ENCODE measurements at places on chromosomes 1 and 21. TPM values are rescaled to one million over a fixed set of nuclear protein-coding genes. Genes with fewer than 3 reads are reported as not detected.

DNA sequence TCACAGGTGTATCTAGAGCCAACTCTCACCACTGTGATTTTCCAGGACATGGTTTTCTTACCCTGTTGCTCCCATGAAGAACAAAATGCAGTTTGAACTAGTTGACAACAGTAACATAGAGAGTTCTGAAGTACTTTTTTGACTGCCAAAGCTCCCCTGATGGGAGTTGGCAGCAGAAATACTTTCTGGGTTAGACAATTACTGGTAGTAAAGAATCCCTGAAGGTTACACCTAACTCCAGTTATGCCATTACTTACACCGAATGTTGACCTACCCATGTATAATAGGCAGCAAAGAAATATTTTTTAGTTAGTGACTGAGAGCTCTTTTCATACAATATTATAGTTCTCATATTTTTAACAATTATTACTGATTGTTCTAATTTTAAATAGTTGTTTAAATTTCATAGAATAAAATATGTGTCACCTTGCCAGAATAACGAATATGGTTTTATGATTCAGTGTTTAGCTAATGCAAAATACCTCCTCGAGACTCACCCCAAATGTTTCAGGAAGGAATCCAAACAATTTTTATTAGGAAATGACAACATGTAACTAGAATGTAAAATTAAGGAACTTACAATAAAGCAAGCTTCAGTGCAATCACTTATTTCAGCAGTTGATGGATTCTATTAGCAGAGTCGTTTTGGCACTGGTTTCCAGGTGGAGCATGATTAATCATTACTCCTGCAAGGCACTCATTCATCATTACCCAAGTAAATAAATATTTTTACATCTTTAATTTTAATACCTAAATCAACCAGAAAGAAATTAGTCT is 237.6 kb downstream of the MRPL39 start:
- DNase-seq: no peak

Gene MAP10
- 2.2 TPM for total RNA-seq

DNA sequence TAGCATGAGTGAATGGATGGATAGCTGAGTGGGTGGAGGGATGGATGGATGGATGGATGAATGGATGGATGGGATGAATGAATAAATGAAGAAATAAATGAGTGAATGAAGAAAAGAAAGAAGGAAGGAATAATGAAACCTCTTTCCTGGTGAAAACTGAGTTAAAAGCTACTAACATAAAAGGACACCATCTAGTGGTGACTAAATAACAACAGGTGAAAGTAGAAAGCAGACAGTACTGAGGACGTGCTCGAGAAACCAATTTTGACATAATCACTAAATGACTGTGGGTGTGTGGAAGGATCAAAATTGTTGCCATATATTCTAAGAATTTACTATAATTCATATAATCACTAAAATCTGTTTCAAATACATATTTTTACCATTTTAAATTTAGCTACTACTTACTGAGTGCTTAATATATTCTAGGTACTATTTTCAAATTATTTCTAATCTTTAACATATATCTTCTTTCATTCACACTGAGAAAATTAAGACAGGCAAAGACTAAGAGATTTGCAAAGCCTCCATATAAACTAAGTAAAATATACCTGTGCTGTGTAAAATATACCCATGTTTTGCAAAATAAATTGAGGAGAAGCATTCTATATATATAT is 522.9 kb downstream of the LRRIQ3 start:
- DNase-seq: no peak

Gene KRTAP19-3
- total RNA-seq: not detected

- DNase-seq: no peak
Measured at GRCh38 chr1:25620211-25620610, 3.6 kb downstream of the MAN1C1 start.

Gene UHMK1
- total RNA-seq: 23.6 TPM

- no peak for DNase-seq
Measured at GRCh38 chr21:30793581-30794314, 19.3 kb downstream of the KRTAP8-1 start.

DNA sequence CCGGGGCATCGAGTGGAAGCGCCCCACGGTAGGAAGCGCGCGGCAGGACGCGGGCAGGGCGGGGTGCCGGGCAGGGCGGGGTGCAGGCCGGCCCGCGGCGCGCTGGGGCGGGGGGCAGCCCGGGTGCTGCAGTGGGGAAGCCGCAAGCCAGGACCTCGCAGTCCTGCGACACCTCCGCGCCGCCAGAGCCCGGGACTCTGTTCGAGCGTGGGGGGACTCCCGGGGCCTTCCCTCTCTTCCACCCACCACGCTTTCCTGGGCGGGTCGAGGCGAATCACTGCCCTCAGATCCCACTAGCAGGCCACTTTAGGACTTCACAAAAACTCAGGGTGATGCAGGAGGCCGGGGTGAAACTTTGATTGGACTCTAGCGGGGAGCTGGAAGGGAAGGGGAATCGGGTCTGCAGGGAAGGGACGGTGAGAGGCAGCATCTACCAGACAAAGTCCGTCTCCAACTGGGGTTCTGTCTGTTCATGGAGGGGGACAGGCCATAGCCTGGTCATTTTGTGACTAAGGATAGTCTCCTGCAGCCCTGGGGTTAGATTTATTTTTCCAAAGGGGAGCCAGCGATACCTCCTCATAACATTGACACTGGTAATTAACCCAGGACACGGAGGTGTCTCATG is 623 bp downstream of the CAPN2 start:
- DNase-seq: no peak

Measured in mesothelial cell of epicardium (in vitro differentiated cells).